ENCODE measurements at places on chromosomes 7 and 10.
A peak's percentile ranks its signal among the peaks of the same experiment; 100 is the strongest.

DNA sequence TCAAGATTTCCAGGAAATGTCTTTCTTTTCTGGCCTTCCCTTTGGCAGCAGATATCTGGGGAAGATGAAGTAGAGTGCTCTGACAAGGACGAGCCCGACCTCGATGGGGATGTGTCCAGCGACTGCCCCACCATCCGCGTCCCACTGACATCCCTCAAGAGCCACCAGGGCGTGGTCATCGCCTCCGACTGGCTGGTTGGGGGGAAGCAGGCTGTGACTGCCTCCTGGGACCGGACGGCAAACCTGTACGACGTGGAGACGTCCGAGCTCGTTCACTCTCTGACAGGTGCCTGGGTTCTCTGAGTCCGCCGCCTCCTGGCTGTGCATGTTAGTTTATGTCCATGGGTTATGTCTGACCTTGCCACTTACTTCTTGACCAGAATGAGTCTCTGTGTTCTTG, 47.4 kb downstream of the WDR37 start:
- DNase-seq = no peak

GRCh38 chr7:120079704-120080103, 193.3 kb upstream of the KCND2 start:
- DNase-seq = peak; percentile 7

- DNase-seq = no peak
Observed at GRCh38 chr7:141351175-141351574, 200.0 kb upstream of the AGK start.

DNA sequence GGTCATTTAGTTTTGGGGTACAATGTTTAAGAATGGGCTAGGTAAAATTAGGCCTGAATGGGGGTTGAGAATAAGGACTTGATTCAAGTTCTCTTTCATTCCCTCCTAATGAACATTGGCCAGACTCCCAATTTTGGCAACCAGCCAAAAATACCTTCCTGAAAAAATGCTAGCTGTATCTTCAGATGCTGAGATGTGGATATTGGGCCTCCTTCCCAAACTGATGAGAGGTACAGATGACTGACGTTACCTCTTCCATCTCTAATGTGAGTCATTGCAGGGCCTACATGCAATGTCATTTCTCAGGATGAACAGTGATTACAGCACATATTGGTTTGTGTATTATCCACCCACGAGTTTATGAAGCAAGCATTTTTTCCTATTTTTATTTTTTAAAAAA, 151.6 kb downstream of the SND1 start:
- no peak for DNase-seq

- no peak for DNase-seq
Observed at GRCh38 chr7:132168239-132168638, 408.0 kb downstream of the PLXNA4 start.

GRCh38 chr7:141355032-141355431, 196.2 kb upstream of the AGK start:
- DNase-seq = no peak

- peak; percentile 22 for DNase-seq
Observed at GRCh38 chr10:104080762-104081161, 4.9 kb downstream of the COL17A1 start.

- no peak for DNase-seq
Observed at GRCh38 chr10:124159153-124159552, 65.8 kb upstream of the CHST15 start.

DNA sequence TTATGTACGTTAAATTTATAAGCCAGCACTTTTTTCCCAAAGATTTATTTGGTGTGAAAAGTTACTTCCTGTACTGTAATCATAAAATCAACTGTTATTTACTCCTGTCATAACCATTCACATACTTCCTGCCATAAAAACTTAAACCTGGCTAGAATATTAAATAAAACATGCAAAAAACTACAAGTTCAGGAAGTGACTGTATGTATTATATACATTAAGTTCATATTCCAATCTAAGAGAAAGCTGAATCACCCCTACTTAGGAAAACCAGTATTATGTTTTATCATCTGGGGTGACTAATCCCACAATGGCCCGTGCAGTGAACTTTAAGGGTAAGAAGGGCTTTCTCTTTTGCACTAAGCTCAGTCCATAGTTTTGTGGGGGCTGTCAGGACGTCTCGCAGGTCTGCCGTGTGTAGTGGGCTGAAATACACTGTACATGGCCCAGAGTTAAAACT, 183.7 kb upstream of the KLF14 start:
- DNase-seq = peak; percentile 87

DNA sequence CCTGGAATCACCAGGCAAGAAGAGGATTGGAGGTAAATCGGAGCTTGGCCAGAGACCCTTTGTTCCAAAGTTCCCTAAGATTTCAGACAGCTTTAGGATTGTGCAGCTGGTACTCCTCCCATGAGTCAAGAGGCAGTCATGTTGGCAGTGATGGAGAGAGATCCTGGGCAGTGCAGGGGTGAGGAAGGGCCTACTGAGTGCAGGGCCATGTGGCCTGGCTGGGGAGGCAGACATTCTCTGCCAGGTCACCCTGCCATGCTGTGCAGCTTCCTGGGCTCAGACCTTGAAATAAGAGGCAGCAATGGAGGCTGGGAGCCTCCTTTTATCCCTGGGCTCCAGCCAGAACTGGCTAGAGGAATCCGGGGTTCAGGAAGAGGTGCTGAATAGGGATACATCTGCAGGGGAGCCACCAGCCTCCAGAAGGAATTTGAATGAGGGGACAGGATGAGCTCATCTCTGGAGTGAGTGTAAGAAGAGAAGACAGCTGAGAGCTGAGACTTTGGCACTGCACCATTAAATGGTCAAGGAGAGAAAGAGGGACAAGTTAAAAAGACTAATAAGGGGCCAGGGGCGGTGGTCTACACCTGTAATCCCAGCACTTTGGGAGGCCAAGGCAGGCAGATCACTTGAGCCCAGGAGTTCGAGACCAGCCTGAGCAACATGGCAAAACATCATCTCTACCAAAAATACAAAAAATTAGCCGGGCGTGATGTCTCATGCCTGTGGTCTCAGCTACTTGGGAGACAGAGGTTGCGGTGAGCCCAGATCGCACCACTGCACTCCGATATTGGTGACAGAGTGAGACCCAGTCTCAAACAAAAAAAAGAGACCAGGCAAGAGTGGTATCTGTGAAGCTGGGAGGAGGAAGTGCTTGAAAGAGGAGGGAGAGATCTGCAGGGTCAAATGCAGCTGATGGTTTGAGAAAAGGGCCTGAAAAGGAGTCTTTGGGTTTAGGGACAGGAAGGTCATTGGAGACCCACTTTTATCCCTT, 12.0 kb downstream of the SFTPD start:
- no peak for DNase-seq
